ENCODE measurements at places on chromosomes 6 and 20.
A peak's percentile ranks its signal among the peaks of the same experiment; 100 is the strongest.

DNA sequence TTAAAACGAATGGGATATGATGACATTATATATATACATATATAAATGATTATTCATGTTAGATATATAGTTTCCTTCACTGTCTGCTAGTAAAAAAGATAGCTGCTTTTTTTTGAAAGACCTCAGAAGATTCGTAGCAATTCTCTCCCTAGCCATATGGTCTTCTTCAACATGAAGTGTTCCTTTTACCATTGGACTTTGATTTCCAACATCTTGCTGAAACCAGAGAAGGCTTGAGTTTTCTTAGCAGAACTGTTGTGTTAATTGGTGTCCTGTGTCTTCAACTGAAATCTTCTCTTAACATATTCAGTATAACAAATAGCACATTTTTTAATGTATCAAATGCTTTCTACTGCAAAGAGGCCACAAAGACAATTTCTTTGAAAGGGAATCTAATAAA is 55.3 kb downstream of the FNDC1 start:
- DNase-seq = no peak

DNA sequence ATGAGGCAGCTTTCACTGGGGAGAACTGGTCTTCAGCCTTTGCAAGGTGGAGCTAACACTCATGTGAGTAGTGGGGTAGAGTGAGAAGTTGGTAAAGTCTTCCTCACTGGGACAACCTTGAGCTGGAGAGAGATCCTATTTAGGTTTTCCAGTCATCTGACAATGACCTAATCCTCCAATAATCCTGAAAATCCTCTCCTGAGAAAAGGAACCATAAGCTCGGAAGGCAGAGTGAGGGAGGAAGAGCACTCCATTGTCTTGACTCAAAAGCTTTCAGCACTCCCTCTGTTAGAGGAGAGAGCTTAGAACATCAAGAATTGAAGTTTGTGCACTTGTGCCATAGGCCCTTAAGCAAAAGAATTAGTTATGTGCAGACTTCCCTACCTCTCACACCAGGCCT is 77.8 kb downstream of the TRAM2 start:
- peak; percentile 36 for DNase-seq

DNA sequence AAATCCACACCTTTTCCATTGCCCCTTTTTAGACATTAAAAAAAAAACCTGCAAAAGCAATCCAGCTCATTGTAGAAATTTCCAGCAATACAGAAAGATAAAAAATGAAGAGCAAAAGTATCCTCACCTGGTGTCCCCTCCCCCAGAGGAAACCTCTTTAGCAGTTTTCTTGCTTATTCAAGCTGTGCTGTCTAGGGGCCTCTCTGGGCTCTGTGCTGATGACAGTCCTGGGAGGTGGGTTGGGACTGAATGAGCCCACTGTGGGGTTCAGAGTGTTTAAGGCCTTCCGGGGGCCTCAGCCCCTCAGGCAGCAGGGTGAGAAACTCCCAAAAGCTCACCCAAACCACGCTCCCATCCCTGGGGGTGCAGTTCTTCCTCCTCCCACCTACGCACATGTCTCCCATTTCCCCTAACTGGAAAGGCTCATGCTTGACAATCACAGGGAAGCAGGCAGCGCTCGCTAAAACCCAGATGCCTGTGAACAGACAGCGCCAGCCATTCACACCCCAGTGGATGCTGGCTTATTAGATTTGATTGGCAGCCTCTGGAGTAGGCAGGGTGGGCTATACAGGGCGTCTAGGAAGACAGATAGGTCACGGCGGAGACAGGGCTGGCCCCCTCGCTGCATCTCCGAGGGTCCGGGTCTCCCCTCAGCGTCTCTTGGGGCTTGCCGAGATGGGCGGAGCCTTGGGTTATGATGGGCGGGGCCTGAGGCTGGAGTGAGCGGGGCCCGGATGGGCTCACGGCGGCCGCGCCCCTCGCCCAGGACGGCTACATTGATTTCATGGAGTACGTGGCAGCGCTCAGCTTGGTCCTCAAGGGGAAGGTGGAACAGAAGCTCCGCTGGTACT is 4.6 kb downstream of the GUCA1A start:
- DNase-seq = no peak

DNA sequence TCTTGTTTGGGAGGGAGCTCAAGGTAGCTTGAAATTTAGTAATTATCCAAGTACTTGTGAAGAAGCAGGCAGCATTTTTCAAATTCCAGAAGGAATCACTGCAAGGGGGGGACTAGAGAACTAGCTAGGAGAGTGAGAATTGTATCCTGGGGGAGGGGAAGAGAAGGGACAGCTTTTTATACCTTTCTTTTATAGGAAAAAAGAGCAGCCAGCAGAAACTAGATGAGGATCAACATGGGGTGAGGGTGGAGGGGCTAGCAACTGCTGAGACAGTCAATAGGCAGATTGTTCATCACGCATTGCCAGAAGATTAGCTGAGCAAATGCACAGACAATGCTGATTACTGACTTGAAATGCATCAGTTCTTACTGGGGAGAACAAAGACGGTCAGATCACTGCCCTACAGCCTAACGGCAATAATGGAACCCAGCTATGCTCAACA is 514.3 kb upstream of the CITED2 start:
- DNase-seq = peak; percentile 81

DNA sequence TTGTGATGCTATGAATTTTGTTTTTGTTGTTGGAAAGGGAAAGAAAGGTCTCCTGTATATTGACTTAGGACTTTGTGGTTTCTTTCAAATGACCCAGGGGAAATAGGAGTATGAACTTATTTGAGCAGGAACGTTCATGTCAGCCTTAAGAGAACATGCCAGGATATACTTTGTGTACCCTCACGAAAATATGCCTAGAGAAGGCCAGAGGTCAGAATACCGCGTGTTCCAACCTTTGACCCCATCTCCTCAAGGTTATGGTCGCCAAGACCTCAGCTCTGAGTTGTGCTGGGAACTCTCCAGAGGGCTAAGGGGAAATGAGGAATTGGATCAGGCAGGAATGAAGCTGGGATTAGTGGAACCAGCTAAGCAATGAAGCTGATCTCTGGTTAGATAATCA is 11.5 kb downstream of the TTLL9 start:
- no peak for DNase-seq

- peak; percentile 56 for DNase-seq
These were observed 920 bp downstream of the ZBTB12 start for GRCh38 chr6:31900917-31901414.

DNA sequence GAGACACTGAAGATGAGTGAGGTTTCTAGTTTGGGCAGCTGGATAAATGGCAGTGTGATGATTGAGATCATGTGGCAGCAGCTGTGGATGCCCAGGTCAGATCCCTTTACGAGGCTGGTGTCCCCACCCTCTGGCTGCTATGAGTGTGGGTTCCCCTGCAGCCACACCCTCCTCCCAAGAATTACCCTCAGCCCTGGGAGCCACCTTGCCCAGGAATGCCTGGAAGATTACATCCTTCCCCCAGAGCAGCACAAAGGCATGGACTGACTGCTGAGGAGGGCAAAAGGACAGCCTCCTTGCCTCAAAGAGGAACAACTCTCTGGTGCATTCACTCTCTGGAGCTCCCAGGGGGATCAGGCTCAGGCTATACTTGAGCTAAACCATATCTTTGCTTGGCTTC is 15.0 kb upstream of the PKHD1 start:
- DNase-seq = no peak

DNA sequence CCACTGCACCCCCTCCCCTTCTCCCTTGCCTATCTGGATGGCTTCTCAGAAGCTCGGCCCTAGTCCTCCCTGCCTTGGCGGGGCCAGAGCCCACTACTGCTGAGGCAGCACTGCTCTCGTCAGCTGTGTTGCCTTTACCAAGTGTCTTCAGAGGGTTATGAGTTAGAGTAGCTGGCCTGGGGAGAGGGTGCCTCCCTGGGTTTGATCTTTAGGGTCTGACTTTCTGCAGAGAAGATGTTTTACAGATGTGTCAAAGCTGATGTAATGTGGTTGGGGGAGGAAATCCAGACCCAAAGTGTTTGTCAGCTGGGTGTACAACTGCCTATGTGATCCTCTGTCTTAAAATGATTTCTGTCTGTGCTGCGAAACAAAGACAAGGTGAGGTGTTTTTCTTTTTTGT is 30.4 kb upstream of the PI16 start:
- no peak for DNase-seq

DNA sequence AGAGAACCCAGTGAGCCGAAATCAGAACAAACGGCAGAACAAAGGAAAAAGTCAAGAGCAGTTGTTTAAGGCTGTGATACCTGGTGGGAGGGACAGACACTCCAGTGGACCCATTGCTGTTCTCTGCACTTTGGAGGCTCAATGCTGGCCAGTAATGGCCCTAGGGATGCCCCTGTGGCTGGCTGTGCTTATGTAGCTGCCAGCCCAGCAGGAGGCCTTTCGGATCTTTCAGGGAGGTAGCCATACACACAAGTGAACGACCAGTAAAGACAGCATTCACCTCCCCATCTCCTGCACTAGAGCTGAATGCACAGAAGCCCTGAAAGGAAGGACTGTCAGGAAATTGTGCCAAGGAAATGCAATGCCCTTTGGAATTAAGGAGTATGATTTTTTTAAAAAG is 34.3 kb downstream of the GPLD1 start:
- no peak for DNase-seq

DNA sequence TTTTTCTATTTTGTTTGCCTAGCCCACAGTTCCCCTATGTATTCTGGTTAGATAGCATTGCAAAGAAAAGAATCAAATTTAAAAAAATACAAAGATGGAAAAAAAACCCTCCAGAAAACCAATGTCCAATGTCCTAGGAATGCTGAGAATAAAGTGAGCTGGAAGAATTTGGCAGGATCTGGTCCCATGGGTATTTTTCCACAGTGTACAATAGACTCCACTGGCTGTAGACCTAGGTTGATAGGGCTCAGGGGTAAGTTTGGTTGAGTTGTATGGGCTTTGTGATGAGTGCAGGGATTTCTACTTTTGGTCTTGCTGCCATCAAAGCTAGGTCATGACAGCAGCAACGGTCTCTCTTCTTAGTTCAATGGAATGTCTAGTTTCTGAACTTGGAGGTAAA is 41.5 kb downstream of the SLC22A2 start:
- no peak for DNase-seq

- DNase-seq = no peak
These were observed 371.0 kb downstream of the TAF4 start for GRCh38 chr20:61694682-61695081.

DNA sequence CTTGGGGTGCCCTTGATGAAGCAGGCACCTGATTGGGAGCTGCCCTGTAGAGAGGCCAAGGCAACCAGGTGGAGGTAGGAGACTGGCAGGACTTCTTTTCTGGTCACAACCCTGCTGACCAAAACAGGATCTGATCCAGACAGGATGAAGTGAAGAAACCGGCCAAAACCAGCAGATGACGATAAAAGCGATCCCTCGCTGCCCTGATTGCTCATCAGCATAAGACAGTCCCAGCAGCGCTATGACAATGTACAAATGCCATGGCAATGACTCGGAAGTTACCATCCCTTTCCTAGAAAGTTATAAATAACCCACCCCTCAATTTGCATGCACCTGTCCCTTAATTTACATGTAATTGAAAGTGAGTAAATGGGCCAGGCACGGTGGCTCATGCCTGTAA is 88.4 kb upstream of the PDE10A start:
- DNase-seq = no peak

DNA sequence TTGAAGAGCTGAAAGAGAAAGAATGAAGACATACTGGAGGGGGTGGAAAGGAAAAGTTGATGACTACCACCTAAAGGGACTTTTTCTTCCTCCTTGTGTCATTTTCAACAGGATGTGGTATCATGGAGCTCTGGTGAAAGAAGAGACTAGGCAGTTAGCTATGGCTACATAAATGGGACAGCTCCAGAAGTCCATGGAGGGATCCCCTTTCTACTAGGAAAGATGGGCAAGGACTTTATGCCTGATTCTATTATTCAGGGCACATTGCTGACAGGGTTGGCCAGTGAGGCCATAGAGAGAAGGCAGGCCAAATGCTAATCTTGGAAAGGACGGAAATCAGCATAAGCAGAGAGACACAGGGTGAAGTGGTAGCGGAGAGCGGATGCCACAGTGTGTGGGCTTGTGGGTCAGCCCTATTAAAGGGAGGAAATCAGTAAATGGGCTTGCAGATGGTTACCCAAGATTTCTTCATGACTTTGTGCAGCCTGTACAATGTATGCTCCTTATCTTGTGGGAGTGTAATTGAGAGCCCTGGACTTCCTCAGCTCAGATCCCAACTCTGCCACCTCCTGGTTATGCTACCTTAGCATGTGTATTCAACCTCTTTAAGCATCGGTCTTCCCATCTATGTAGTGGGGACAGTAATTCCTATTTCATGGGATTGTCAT is 77.4 kb upstream of the TMEM170B start:
- DNase-seq = peak; percentile 11

- DNase-seq = no peak
These were observed 27.0 kb upstream of the FRMD1 start for GRCh38 chr6:168105813-168106632.

GRCh38 chr6:38909015-38909730 is 139.4 kb upstream of the GLP1R start:
- DNase-seq = no peak

DNA sequence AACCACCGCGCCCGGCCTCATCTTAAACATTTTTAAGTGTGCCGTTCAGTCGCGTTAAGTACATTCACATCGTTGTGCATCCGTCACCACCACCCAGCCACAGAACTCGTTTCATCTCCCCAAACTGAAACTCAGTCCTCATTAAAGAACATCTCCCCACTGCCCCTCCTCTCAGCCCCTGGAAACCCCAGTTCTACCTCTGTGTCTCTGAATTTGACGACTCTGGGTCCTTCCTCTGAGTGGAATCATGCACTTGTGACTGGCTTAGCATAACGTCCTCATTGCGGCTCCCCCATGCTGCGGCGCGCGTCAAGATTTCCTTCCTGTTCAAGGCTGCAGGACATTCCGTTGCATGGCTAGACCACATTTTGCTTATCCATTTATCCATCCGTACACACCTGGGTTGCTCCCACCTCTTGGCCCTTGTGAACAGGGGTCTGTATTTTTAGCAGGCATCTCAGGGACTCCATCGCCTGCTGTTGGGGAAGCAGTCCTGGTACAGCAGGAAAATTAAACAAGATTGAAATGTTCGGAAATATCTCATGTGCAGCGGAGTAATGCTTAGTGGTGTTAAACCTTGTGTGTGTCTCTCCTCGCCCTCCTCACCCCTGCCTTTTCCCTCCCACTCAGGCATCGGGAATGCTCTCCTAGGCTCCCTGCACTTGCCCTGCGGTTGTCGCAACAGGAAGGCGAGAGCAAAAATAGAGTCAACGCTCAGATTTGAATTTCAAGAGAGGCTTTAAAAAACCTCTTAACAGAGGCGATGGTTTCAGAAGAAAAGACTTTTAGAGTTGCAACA is 127.9 kb downstream of the PXDC1 start:
- DNase-seq = no peak

GRCh38 chr6:163287626-163288025 is 126.9 kb upstream of the QKI start:
- DNase-seq = no peak

- DNase-seq = no peak
These were observed 10.6 kb downstream of the TFEB start for GRCh38 chr6:41724586-41725501.

GRCh38 chr6:82914511-82914910 is 151.1 kb downstream of the UBE3D start:
- DNase-seq = no peak
